ENCODE measurements at places on chromosomes 1 and 21. TPM values are rescaled to one million over a fixed set of nuclear protein-coding genes. Genes with fewer than 3 reads are reported as not detected.
A peak's percentile ranks its signal among the peaks of the same experiment; 100 is the strongest.

- peak; percentile 92 for DNase-seq
These were observed 30.3 kb downstream of the PTPRC start for GRCh38 chr1:198669023-198669698.

GRCh38 chr1:159185121-159185520, 13.7 kb downstream of the CADM3 start:
- peak; percentile 56 for DNase-seq

TCEA3 gene
- total RNA-seq, result 1.5 TPM

- no peak for DNase-seq
These were observed 42.6 kb downstream of the F13B start for GRCh38 chr1:197024460-197024859.

GRCh38 chr1:208455821-208456220, 211.6 kb upstream of the PLXNA2 start:
- peak; percentile 53 for DNase-seq

Measured in MCF 10A (cell line).